ENCODE measurements at places on chromosomes 1 and 21.

GRCh38 chr1:225709101-225709500, 56.2 kb upstream of the ENAH start:
- DNase-seq = no peak

DNA sequence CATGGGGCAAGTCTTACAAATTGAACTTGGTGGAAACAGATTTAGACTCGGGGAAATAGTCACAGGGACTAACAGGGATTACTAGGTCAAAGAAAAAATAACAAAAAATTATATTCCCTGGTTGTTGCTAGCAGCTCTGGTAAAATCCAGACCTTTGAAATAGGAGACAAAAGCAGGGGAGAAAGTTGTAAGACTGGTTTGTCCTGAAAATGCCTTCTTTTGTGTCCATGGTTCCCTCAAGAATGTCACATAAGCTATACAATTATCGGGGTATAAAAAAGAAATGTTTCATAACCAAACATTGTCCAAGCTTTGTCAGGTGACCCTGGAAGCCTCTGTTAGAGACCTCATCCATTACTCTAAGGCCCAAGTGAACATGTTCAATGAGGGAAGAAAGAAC, 33.1 kb downstream of the KIAA0319L start:
- no peak for DNase-seq

DNA sequence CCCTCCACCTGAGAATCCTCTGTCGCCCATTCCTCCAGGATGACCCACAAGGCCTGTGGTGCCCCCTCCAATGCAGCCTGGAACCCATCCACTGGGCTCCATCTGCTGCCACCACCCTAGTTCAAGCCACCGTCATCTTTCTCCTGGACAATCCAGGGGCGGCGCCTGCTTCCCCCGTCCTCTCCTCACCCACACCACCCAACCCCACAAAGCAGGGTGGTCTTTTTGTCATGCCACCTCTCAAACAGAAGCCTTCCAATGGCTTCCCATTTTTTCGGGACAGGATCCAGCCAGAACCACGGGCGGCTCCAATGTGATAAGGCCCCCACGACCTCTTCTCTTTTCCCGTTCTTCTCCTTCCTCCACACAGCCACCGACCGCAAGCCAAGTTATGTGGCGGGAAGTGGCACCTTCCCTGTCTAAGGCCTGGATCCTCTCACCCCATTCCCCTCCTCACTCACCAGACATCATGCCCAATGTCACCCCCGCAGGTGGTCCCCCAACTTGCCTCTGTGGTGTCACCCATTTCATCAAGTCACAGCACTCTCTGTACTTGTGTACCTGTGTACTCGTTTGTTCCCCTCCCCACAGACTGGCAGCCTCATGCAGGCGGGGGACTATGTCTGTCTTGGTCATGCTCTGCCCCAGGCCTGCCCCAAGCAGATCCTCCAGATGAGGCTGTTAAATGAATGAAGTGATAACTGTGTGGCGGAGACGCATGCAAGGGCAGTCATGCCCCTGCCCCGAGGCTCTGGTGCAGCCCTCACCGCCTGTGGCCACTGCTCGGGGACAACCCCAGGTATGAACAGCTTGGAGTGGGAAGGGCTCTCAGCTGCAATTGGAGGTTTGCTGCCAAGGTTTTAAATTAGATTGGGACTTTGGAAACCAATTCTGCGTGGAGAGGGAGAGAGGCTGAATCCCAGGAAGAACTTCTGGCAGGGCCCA, 11.0 kb downstream of the UBXN11 start:
- no peak for DNase-seq

- peak; percentile 59 for DNase-seq
Measured at GRCh38 chr1:94922761-94923331, 4.1 kb downstream of the CNN3 start.

DNA sequence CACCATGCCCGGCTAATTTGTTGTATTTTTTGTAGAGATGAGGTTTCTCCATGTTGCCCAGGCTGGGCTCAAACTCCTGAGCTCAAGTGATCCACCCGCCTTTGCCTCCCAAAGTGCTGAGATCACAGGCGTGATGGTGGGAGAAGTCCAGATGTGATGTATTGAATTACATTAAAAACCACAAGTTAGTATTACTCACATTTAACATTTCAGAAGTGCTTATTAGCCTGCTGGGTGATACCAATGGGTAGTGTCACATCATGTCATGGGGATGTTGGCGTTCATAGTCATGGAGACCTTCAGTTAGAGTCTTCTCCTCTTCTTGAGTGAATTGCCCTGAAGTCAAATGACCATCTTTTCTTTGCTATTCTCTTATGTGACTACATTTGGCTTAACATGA, 63.6 kb upstream of the VAMP3 start:
- DNase-seq = no peak

DNA sequence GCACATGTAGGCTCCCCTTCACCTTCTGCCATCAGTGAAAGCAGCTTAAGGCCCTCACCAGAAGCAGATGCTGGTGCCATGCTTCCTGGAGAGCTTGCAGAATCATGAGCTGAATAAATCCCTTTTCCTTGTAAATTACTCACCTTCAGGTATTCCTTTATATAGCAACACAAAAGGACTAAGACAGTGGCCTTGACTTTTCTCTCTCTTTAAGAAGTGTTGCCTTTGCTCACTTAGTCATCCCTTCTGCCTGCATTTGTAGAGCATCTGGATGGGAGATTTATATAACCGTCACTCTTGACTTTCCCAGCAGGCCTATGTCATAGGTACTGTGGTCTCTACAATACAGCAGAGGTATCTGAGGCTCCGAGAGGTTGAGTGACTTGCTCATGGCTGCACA, 3.7 kb downstream of the PCSK9 start:
- DNase-seq = peak; percentile 32

DNA sequence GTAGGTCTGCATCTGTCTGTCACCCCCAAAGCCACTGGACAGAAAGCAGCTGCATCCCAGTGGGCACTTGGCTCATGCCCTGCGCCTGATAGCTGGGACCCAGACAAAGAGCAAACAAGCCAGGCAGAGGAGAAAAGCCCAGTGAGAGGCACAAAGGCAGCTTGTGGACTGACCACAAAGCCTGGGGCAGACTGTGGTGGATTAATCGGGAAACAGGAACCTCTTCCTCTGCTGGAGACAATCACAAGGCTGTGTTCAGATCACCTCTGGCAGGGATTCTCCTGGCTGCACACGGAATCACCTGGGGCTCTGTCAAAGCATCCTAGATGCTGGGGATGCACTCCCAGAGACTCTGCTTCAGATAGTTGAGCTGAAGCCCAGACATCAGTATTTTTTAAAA, 15.2 kb upstream of the GJB5 start:
- no peak for DNase-seq

DNA sequence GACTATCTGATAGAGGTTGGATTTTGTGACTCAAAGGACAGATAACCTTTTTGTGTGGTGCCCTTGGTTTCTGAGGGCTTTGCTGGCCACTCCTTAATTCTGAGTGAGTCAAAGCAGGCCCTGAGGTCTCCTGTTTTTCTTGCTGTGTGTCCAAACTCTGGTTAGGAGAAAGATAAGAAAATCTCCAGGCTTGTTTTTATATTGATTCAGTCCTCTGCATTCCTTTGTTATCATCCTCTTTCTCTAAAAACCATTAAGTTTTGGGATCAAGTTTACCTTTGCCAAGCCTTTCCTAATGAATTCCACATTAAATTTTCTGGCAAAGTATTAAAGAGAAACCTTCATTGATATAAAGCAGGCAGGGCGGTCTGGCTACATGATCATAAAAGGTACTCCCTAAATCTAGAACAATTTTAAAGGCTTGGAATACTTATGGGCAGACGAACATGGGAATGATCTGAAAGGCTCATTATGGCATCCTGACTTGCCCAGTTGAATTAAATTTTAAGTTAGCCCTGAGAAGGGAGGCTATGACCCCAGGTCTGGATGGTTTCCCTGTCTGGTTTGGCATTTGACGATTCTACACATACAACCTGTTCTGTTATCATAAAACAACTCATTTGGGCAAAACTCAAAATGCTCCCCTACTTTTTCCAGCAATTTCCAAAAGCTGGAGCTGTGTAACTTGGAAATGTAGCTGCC, 20.8 kb downstream of the ZBTB8B start:
- peak; percentile 30 for DNase-seq

DNA sequence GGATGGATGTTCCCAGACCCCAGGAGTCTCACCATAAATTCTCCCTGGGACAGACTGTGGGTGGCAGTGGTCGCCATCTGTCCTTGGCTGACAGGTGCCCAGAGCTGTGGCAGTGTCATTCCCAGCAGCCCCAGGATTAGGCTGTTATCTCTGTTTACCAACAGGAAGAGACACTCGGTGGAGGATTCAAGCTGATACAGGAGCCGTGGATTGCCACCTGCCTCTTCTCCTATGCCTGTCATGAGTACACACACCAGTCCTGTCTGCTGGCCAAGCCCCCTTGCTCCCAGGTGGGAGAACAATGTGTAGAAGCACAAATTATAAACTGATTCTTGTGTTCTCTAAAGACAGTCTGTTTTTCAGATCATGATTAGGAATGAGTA, 152.6 kb downstream of the ETS2 start:
- no peak for DNase-seq

DNA sequence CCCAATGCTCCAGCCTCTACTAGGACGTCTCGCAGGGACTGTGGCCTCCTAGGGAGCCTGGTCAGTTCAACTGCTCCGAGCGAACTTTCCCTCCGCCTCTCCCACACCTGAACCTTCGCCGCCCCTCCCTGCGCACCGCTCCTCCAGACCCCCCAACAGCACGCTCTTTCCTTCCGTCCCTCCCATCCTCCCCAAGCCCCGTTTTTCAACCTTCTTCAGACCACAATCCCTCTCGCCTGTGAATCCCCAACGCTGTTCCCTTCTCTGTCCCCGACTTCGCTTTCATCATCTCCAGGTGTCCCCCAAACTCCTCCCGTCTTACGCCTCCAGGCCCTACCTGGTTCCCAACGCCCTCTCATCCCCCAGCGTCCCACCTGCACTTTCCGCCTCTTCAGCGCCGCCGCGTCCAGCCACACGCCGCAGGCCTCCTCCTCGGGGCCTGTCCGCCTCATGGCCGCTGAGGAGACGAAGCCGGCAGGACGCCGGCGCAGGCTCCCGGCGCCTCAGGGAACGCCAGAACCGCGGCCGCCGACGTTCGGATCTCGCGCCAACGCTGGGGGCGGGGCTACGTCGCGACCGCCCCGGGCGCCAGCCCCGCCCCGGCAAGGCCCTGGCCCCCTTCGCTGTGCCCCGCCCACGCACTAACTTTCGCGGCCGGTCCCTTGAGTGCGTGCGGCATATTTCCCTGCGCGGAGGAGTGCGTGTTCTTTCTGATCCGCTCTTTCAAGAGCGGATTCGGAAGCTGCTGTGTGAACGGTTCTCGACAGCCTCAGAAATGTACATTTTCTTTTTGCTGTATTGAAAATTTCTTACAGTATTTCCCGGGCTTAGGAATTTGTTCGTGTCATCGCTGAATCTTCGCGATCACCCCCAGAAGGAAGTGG, at the start of gene AUNIP:
Gene AUNIP, minus strand, starts transcription at position 552 of the 884 bp plus-strand sequence. Its CDS starts 100 bp downstream, at position 452.
- DNase-seq = peak; percentile 90

DNA sequence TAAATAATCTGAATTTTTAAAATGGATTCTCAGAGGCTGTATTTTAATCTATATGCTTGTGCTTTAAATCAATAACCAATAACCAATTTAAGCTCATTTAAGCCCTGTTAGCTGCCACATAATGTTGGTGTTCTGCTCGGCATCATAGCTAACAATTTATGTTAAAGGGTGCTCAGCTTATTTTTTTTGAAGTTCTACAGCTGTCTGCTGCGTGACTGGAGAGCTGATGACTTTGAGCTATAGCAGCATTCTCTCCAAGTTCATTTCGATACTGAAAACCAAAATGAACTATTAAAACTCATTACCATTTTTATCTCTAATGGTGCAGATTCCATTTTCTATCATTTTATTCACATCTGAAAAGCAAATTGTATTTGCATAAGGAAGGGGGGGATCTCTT, 357.8 kb downstream of the AJAP1 start:
- DNase-seq = no peak

- DNase-seq = no peak
Measured at GRCh38 chr1:150789396-150789795, 18.7 kb downstream of the CTSK start.

DNA sequence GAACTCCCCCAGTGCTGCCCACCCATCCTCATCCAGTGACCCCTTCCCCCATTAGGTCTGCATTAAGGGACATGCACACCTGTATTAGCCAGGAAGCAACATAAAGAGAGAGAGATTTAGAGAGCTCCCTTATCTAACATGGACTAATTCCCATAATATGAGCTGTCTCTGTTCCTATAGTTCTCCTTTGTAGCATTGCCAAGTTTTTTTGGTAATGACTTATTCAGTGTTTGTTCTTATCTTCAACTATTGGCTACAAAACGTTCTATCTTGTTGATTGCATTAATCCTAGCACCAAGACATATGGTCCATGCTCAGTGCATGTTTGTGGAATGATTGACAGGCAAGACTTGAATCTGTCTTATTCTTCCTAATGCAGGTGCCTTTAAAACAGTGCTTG, 264.0 kb downstream of the ADGRL2 start:
- DNase-seq = no peak

DNA sequence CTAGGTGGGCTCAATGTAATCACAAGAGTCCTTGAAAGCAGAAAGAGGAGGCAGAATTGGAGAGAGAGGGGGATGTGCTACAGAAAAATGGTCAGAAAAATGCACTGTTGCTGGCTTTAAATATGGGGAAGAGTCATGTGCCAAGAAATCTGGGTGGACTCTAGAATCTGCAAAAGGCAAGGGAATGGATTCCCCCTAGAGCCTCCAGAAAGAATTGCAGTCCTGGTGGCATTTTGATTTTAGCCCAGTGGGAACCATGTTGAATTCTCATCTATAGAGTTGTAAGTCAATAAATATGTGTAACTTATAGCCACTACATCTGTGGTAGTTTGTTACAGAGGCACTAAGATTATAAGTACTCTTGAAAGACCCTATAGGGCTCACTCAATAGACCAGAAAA, 210.3 kb downstream of the ASTN1 start:
- no peak for DNase-seq

- DNase-seq = peak; percentile 94
Measured at GRCh38 chr1:37556712-37557196, at the start of gene DNALI1. TSS of gene DNALI1 (plus strand) at chr1:37556940. CDS start at chr1:37556995, 55 bp downstream.

GRCh38 chr1:41726899-41727748, 191.6 kb downstream of the HIVEP3 start:
- DNase-seq = no peak

DNA sequence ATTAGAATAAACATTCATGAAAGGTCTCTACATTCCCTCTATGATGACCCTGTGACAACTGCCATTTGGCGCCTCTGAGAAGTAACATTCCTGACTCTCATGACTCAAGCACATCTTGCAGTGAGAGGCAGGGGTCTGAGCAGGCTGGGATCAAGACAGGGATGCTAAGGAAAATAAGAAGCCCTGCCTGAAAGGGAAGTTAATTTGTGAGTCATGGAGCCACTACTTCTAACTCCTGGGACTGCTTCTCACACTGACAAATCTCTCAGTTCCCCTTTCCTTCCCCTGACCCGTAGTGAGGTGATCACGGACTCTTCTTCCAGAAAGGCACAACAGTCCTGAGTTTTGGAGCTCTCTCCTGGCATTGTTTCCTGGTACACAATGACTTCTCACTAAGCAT, 231.9 kb downstream of the TNR start:
- DNase-seq = no peak

GRCh38 chr1:33176362-33176850, 5.4 kb downstream of the TRIM62 start:
- peak; percentile 88 for DNase-seq

- peak; percentile 19 for DNase-seq
Measured at GRCh38 chr1:225299624-225300023, 128.2 kb downstream of the LBR start.

GRCh38 chr1:206833801-206834200, 31.6 kb upstream of the IL20 start:
- no peak for DNase-seq

All from iris pigment epithelial cell (primary cell).